ENCODE measurements at places on chromosomes 13 and 19.
A peak's percentile ranks its signal among the peaks of the same experiment; 100 is the strongest.

DNA sequence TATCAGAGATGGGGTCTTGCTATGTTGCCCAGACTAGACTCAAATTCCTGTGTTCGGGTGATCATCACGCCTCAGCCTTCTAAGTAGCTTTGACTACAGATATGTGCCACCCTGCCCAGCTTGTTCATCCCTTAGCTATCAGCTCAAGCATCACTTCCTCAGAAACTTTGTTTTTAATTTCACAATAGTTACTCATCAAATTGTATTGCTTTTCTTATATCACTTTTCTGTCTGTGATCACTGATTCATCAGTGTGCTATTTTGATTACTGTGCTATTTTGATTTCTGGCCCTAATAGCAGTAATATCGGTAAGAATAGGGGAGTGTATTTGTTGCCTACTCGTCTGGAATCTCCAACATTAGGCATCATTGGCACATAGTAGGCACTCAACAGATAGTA lies 878.6 kb upstream of the PCDH20 start:
- no peak for DNase-seq

GRCh38 chr13:81406022-81406421 lies 1065.1 kb upstream of the SPRY2 start:
- no peak for DNase-seq

- peak; percentile 73 for DNase-seq
These were observed 44.6 kb upstream of the GPR183 start for GRCh38 chr13:99351772-99352171.

GRCh38 chr19:52464798-52465470 lies 11.6 kb downstream of the ZNF578 start:
- DNase-seq: no peak

DNA sequence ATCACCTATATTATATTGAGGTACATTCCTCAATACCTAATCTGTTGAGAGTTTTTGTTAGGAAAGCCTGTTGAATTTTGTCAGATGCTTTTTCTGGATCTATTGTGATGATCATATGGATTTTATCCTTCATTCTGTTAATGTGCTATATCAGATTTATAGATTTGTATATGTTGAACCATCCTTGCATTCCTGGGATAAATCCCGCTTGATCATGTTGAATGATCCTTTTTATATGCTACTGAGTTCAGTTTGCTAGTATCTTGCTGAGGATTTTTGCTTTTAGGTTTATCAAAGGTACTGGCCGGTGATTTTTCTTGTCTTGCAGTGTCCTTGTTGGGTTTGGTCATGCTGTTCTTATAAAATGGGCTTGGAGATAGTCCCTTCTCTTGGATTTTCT lies 12.0 kb upstream of the ZNF331 start:
- DNase-seq: no peak

- no peak for DNase-seq
These were observed 19.8 kb downstream of the PAK4 start for GRCh38 chr19:39145180-39145953.

DNA sequence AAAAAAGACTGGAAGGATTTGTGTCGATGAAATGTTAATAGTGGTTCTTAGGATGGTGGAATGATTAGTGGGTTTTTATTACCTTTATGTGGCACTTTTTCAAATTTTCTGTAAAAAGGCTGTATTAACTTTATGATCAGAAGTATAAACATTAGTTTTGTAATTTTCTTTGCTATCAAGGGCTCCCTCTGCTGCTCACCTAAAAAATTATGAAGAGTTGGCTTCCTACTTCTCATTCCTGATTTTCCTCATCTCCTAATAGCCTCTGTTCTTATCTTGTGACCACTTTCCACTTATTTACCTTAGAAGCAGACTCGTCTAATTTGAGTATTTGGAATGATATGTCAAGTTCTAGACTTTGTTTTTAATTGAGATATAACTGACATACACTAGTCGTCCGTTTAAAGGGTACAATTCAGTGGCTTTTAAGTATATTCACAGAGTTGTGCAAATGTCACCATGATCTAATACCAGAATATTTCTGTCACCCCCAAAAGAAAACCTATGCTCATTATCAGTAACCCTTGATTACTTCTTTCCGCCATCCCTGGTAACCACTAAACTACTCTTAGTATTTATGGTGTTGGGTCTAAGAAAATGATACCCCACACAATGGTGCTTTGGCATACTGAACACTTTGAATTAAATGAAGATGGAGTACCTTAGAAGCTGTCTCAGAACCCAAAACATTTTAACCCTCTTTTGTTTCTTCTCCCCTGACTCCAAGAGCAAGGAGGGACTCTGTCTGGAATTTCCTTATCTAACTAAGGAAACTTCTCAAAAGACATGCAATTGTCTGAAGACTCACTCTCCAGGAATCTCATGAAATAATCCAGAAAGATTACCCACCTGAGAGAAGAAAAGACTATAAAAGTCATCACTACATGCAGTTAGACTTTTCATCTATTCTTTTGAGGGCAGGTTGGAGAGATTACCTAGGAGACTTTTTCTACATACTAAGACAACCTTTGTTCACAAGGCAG lies 311.3 kb downstream of the DLEU7 start:
- peak; percentile 18 for DNase-seq

DNA sequence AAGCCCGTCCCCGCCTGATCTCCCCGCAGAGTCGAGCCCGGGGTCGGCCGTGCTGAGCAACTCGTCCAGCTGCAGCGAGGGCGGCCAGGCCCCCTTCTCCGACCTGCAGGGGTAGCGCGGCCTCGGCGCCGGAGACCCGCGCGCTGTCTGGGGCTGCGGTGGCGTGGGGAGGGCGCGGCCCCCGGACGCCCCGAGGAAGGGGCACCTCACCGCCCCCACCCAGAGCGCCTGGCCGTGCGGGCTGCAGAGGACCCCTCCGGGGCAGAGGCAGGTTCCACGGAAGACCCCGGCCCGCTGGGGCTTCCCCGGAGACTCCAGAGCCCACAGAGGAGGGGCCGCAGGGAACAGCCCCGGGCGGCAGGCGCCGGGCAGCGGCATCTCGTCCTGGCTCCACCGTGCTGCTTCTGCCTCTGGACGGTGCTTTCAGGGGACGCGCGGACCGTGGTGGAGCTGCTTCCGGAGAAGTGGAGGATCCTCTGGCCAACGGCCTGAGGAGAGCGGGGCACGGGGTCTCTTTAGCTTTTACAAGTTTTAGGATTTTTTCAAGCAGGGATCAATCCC lies 8.8 kb upstream of the F7 start:
- no peak for DNase-seq

DNA sequence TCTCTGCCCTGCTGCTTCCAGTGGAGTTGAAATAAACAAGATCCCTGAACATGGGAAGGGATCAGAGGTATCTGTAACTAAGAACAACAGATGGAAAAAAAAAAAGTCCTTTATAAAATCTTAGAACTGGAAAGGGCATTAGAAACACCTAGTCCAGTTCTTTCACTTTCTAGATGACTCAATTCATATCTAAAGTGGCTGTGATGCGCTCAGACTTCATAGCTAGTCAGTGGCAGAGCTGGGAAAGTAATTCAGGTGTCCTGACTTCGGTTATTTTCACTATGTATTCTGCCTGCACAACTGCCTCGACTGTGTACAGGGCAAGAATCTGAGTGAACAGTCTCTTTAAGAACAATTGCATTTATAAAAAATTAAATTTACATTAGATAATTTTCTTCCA lies 151.8 kb upstream of the TMTC4 start:
- no peak for DNase-seq

GRCh38 chr13:112873851-112874750 lies 94.9 kb upstream of the MCF2L start:
- no peak for DNase-seq

GRCh38 chr19:45508861-45509691 lies 1.8 kb downstream of the VASP start:
- DNase-seq: no peak

GRCh38 chr19:30175987-30176386 lies 196.2 kb upstream of the ZNF536 start:
- DNase-seq: no peak
